ENCODE measurements at places on chromosomes 13 and 19. TPM values are rescaled to one million over a fixed set of nuclear protein-coding genes. Genes with fewer than 3 reads are reported as not detected.

GRCh38 chr13:33206945-33207614, 78.5 kb downstream of the STARD13 start:
- DNase-seq = no peak

SAFB gene
- total RNA-seq = 58.6 TPM

GRCh38 chr19:53308339-53308811, 25.2 kb upstream of the ZNF845 start:
- DNase-seq = no peak

GRCh38 chr19:38850436-38850975, 720 bp upstream of the HNRNPL start:
- DNase-seq = peak; percentile 100

GRCh38 chr19:2926341-2927031, 18.3 kb downstream of the ZNF77 start:
- DNase-seq = no peak
